Stimulated activated CD4-positive, alpha-beta T cell treated with anti-CD3 and anti-CD28 coated beads, TNF-alpha, amount 100 ng/mL, for 4 hours (primary cell): ENCODE measurements at places on chromosomes 11 and 22.

GRCh38 chr11:126147208-126148111, 64.0 kb downstream of the RPUSD4 start:
- DNase-seq: no peak

- DNase-seq: peak; percentile 3
Observed at GRCh38 chr11:94325681-94326080, 21.3 kb downstream of the IZUMO1R start.

- DNase-seq: no peak
Observed at GRCh38 chr11:16193897-16194381, 162.4 kb downstream of the SOX6 start.

DNA sequence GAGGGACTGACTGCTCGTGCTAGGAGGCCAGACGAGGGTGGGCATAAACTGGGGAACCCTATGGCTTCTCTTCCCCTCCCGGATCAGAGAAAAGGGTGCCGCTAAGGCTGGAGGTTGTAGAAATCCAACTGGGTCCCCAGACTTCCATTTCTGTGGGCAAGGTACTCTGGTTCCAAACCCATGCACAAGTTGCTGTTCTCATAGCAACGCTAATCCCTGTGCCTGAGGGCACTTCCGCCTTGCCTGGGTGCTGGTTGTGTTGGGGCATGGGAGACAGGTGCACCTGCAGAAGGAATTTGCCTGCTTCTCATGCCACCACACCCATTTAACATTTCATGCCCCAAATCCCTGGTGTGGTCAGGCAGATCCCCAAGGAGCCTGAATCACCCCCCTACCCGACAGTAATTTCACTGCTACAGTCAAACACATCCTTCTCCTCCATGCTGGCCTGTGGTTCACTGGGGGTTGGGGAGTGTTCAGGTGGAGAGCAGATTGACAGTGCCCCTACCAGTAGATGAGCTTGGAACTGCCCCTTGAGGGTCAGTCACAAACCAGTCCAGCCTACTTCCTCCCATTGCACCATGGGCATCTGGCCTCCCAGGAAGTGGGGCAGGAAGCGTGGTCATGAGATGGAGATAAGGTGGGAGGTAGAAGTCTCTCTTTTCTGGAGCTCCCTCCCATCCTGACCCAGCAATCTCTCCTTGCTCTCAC, 1.2 kb downstream of the C2CD2L start:
- no peak for DNase-seq

GRCh38 chr22:22746061-22746962, 101.9 kb downstream of the GGTLC2 start:
- no peak for DNase-seq

DNA sequence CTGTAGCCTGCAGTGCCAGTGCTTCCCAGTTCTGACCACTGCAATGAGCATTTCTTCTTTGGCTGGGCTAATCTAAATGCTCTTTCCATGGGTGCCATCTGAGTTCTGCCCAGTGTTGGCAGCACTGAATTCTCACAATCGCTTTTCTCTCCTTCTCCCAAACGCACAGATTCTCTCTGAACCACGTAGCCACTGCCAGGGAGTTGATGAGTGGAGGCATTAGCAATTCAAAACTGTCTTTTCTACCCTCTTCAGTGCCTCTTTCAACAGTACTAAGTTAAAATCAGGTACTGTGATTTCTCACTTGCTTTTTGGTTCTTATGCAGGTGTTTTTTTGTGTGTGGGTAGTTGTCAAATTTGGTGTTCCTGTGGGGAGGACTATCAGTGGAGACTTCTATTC, 745.0 kb upstream of the ANO5 start:
- DNase-seq: no peak

- DNase-seq: no peak
Observed at GRCh38 chr11:19814421-19814820, 101.8 kb downstream of the NAV2 start.

DNA sequence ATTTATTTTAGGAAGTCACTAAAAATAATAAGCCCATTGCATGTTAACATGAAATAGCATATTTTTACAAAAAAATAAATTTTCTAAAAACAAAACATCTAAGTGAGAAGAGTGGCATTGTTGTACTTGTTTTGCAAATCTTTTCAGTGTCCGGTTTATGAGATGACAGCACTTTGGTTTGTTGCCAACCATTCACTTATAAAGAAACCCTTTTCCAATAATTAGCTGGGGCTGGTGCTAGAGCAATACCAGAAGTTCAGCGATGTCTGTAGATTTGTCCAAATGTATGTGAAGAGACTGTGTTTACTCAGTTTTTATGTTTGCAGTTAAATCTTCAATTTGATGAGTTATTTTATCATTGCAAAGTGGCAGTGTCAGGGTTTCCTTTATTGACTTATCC, 22.1 kb upstream of the KRTAP5-7 start:
- DNase-seq: no peak

DNA sequence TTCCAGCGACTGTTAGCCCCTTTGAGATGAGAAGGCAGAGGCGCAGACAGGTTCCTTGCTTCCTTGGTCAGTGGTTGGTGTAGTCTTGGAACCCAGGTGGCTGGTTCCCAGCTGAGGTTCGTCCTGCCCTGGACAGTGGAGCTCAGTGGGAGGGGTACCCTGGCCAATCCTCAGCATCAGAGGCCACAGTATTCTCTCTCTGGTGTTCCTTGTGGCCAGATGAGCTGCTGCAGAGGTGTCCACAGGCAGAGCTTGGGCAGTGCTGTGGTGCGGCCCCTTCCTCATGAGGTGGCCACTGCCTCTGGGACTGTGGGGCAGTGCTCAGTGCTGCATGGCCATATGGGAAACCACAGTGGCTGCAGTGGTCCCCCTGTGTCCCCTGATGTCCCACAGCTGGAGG, 61.8 kb downstream of the CTTN start:
- no peak for DNase-seq

- no peak for DNase-seq
Observed at GRCh38 chr11:62393061-62393611, 25.7 kb upstream of the SCGB1A1 start.

DNA sequence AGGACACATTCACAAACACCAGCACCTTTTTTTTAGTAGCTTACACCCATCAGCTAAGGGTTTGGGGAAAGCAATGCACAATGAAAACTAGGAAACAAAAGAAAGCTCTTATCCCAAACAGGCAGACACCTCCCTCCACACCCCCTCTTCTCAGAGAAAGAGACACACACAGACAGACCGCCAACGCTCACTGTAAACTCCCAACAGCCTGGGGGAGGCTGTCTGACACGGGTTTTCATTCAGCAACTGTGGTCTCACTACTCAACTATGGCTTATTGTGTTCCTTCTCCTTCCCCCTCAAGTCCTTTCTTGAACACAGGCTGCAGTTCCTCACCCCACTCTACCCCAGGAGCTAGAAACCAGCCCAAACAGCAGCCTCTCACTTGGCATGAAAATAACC, 123.4 kb downstream of the C11orf58 start:
- no peak for DNase-seq

DNA sequence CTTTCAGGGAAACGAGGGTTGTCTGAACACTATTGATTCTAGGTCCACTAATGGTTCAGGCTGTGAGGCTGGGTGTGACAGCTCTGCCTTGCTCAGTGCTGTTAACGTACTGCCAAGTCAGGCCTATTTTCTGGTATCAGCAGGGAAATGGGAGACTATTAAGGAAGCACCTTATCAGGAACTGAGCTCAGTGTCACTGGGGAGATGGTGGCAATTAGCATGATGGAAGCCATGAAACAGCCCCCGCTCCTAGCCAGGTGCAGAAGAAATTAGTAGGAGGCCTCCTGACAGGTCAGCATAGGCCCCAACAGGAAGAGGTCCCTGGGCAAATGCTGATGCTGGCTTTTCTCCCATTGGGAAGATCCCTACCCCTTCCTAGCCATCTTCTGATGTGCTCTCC, 42.6 kb upstream of the LMO2 start:
- DNase-seq: no peak

DNA sequence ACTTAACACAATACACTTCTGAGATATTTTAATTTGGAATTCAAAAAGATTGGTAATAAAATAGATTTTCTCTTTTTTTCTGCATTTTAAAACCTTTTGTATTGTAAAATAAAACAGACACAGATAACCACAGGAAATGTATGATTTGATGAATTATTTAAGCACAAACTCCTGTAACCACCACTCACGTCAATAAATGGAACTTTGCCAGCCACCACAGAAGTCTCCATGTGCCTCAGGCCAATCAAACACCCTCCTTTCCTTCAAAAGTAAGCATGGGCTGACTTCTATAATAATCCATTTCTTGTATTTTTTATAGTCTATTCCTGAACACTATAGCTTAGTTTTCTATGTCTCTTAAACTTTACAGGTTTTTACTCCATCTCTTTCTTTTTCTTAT, 721.7 kb downstream of the DLG2 start:
- no peak for DNase-seq

DNA sequence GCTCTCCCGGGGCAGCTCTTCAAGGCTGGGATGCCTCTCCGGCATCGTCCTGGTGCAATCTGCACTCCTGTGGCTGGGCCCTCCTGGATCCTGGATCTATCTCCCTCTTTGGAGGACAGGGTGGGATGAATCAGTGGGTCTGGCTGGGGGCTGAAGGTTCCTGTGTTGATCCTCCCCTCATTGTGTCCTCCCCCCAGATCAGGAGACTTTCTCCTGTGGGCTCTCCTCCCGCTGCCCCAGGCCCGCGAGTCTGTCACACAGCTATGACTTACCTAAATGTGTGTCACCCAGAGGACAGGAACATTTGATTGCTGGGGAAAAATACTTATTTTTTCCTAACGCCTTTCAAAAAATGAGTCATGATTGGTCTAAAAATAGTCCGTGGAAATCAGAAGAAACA, 106.8 kb upstream of the NECTIN1 start:
- no peak for DNase-seq

DNA sequence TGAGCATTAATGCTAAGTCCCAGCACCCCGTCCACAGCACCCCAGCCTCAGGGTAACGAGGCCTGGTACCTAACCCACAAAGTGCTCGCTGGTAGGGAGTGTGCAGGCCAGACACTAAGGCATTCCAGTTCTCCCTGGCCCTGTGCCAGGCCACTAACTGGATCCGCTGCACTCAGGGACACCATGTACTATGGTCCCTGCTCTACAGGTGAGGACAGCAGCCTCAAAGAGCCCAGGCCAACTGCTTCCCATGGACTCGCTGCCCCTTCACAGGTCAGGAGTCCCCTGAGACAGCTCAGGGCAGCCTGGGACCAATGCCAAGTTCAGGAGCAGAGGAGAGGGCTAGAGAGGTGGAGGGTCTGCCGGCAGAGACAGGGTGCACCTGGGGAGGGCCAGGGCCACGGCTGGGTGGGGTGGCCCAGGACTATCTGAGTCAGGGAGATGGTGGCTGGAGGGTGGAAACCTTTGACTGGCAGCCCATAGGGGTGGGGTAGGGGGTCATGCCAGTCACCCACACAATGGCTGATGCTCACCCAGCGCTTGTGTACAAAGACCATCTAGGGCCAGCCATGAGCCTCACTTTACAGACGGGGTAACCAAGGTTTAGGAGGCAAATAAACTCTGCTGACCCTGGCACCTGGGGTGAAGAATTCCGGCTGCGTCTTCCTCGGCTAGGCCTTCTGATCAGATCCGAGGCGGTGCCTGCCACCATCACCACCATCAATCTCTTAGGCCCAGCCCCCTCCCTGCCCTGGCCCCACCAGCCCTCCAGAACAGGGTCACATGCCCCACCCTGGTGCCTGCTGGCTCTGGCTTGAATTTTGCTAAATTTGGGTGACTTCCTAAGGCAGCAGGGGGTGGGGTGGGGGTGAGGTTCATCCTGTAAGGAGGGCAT, 5.6 kb downstream of the OSBPL5 start:
- no peak for DNase-seq

DNA sequence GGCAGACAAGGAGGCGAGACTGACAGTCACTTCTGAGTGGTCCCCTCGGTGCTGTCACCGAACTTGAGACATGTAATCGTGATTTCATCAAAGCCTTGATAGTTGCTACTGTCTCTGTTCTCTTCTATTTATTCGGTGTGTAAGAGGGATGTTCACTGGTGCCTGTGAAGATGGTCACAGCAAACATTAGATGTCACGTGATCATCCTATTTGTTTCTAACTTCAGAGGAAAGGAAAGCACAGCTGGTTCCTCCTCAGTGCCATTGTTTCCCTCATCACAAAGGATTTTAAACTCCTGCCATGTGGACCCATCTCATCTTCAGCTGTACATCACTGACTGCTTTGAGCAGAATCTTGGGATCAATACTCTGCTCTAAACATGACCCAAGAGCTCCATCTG, 73.1 kb upstream of the CLMP start:
- no peak for DNase-seq

DNA sequence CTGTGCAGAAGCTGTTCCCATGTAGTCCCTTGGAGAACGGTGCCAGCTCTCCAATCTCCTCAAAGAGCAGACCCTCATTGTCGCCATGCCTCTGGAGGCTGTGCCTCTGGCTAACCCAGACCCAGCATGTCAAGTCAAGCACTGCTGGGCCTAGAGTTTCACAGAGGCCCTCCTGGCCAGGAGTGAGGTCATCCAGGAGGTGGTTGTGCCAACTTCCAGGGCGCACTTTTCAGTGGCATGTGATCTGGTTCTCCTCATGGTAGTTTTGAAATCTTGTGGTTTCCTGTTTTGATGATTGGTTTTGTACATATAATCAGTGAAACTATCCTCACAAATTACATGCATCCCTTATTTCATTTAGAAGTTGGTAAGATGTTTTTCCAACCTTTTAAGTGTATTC, 78.9 kb downstream of the PPFIBP2 start:
- no peak for DNase-seq

GRCh38 chr22:42719656-42720262, 911 bp downstream of the A4GALT start:
- DNase-seq: no peak

- DNase-seq: no peak
Observed at GRCh38 chr11:109750964-109751363, 329.0 kb downstream of the C11orf87 start.

GRCh38 chr11:96186806-96187205, 156.2 kb downstream of the MAML2 start:
- no peak for DNase-seq

- DNase-seq: no peak
Observed at GRCh38 chr11:97746818-97747217, 1273.9 kb upstream of the CNTN5 start.

GRCh38 chr11:44709966-44710365, 16.8 kb upstream of the TSPAN18 start:
- DNase-seq: no peak

- no peak for DNase-seq
Observed at GRCh38 chr22:48536541-48537342, 1290.9 kb downstream of the BRD1 start.

GRCh38 chr11:89181111-89181510, 3.4 kb downstream of the TYR start:
- DNase-seq: no peak

- DNase-seq: no peak
Observed at GRCh38 chr11:91871791-91872190, 352.8 kb upstream of the FAT3 start.

DNA sequence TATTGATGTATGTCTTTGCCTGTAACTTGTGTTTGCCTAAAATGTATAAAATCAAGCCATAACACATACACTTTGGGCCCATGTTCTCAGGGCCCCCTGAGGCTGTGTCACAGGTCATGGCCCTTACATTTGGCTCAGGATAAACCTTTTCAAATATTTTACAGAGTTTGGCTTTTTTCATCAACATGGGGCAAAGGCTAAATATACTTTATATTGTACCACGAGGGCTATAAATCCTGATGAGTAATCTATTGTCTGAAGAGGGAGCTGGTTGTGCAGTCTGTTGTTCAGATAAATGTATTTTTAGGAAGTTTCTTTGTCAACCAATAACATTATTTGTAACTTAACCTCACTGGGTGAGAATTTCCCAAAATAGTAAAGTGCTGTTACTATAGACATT, 404.6 kb upstream of the DDI1 start:
- DNase-seq: no peak
